ENCODE measurements at places on chromosomes 13 and 19.

DNA sequence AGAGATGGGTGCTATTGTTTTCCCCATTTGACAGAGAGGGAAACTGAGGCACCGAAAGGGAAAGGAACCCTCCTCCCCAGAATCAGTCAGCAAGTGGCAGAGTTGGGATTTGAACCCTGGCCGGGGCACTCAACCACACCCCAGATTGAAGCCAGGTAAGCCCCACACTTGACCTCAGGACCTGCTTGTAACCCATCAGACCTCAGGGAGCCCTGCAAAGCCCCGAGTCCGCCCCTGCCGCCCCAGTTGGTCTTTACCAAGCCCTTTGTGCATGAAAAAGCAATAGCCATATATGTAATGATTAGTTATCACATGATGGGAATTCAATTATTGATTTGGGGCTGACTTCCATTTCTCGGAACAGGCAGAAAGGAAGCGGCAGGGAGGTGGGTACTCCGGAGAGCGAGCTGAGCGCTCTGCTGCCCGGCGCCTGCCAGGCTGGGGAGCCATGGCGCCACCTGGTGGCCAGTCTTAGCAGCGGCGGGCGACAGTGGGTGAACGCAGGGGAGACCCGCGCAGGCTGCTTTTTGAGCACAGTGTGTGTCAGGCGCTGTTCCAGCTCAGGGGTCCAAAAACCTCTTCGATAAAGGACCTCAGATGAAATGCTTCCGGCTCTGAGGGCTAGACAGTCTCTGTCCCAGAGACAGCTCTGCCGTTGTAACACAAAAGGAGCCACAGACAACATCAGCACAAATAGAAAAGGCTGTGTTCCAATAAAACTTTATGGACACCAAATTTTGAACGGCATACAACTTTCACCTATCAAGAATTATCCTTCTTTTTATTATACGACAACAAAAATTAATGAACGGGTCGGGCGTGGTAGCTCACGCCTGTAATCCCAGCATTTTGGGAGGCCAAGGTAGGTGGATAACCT lies 82.9 kb upstream of the CACNA1A start:
- H3K27ac ChIP-seq: no peak overlapping the region
- no peak overlapping the region for H3K4me3 ChIP-seq
- H3K36me3 ChIP-seq: no peaks in the 10 kb centered on the region
- no peaks in the 10 kb centered on the region for H3K27me3 ChIP-seq
- no peaks in the 10 kb centered on the region for H3K4me1 ChIP-seq

GRCh38 chr13:71814806-71815360 lies 52.1 kb downstream of the DACH1 start:
- no peak overlapping the region for H3K27ac ChIP-seq
- H3K4me3 ChIP-seq: no peak overlapping the region
- no peaks in the 10 kb centered on the region for H3K27me3 ChIP-seq
- H3K4me1 ChIP-seq: no peaks in the 10 kb centered on the region
- no peaks in the 10 kb centered on the region for H3K36me3 ChIP-seq

DNA sequence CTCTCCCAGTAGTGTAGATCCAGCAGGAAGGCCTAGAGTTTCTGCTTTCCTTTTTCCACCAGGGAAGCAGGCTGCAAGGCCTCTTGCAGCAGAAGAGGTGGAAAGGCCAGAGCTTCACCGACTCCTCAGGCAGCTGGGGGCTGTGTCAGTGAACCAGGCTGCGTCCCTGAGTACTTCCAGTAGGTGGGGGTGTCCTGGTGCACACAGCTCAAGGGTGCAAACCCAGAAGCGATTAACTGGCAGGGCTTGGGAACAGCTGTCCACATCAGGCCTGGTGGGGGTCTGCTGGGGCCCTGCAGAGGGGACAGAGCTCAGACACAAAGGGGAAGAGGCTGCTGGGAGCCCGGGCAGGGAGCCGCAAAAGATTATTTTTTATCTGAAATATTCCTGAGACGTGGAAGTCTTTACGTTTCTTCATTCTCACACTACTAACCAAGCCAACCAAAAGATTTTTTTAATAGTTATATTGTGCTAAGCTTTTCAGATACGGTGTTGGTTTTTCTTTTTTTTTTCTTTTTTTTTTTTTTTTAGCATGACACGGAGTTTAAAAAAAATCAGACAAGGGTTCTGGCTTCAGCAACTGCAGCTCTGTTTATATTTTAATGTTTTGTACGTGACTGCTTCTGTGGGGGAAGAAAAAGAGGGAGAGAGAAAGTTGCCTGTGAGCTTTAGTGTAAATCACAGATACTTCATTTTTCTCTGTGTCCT lies 11.0 kb downstream of the TSHZ3 start:
- H3K27ac ChIP-seq: no peak overlapping the region
- peaks cover 11% of the 10 kb centered on the region for H3K4me1 ChIP-seq
- no peaks in the 10 kb centered on the region for H3K27me3 ChIP-seq
- H3K36me3 ChIP-seq: no peaks in the 10 kb centered on the region
- no peak overlapping the region for H3K4me3 ChIP-seq

DNA sequence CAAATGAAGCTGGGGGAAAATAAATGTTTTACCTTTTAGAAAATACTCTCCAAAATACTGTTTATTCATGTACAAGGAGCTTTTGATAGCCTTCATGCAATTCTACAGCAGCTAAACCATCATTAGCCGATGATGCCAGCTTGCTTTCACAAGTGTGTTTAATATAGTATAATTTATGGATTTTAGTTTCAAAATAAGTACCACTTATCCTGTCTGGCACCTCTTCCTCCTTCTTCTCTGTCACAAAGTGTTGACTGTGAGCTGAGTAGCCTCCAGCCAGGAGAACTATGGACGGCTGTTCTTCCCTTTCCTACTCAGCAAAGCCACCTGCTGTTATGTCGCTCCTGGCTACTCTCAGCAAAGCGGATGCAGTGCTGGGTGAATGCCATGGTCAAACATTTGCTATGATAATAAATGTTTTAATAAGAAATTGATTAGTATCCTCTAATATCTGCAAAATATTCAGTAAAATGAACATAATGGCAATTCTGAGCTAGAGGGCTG lies 238.2 kb downstream of the LIG4 start:
- H3K27me3 ChIP-seq: no peaks in the 10 kb centered on the region
- H3K27ac ChIP-seq: no peak overlapping the region
- H3K4me3 ChIP-seq: no peak overlapping the region

GRCh38 chr13:111480976-111481375 lies 160.5 kb downstream of the TEX29 start:
- H3K36me3 ChIP-seq: no peaks in the 10 kb centered on the region
- no peak overlapping the region for H3K4me3 ChIP-seq
- H3K27me3 ChIP-seq: no peaks in the 10 kb centered on the region
- no peak overlapping the region for H3K27ac ChIP-seq
- DNase-seq: no peak
